MCF 10A (cell line): ENCODE measurements at places on chromosomes 7 and 10.

GRCh38 chr7:11935905-11936304 lies 103.9 kb upstream of the THSD7A start:
- peak; percentile 26 for DNase-seq

GRCh38 chr7:37921876-37922275 lies 1.4 kb downstream of the EPDR1 start:
- DNase-seq, result no peak

DNA sequence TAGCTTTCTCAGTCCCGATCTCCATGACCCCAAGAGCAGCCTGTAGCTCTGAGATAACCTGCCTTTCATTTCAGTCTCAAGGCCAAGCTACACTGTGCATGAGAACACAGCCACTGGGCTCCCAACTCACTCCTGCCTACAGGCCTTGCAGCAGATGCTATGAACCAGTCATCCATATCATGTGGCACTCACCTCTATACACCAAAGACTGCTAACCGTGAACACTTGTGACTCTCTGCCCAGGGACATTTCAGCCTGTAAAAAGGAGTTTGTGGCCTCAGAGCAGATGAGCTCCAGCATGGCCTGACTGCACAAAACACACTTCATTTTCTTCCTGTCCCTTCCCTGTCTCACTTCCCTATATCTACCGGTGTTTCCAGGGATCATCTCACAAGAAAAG lies 56.9 kb upstream of the NPY start:
- no peak for DNase-seq

DNA sequence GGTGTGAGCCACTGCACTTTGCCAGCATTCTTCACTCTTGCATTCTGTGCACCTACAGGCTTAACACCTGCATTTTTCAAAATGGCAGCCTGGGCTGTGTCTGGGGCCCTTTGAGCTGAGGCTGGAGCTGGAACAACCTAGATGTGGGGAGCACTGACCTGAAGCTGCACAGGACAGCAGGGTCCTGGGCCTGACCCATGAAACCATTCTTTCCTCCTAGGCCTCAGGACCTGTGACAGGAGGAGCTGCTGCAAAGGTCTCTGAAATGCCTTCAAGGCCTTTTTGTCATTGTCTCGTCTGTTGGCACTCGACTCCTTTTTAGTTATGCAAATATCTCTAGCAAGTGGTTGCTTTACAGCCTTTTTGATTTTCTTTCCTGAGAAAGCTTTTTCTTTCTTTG lies 82.3 kb downstream of the INPP5A start:
- DNase-seq, result no peak

DNA sequence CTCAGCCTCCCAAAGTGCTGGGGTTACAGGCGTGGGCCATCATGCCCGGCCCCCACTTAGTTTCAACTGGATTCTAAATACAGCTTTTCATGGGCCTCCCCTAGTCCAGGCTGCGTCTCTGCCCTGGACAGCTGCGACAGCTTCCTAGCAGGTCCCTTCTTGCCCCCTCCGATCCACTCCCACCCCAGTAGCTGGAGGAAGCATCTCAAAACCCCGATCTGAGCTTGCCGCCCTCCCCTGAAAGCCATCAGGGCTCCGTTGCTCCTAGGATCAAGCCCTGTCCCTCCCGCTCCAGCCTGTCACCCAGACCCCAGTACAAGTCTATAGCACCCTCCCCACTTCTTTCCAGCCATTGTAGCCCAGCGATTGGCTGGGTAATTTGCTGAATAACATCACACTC lies 64.5 kb downstream of the VWA2 start:
- DNase-seq, result no peak

DNA sequence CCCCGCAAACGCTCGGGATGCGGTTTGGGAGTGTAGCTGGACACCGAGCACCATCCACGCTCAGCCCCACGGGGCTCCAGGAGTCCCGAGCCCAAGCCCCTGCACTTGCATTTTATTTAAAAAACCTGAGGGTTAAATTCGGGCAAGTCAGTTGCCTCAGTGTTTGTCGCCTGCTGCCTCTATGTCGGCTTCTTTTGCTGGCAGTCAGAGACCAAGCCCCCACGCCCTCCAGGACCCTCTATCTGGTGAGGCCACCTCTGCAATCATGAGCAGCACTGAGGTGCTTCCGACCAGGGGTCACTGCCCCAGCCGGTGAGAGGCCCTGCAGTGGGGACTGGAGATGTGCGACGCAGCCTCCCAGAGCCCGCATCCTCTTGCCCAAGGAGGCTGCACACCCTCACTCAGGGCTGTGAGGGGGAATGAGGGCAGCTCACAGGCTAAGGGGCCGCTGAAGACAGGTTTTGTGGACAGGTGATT lies 13.3 kb upstream of the ZNF273 start:
- DNase-seq, result no peak

DNA sequence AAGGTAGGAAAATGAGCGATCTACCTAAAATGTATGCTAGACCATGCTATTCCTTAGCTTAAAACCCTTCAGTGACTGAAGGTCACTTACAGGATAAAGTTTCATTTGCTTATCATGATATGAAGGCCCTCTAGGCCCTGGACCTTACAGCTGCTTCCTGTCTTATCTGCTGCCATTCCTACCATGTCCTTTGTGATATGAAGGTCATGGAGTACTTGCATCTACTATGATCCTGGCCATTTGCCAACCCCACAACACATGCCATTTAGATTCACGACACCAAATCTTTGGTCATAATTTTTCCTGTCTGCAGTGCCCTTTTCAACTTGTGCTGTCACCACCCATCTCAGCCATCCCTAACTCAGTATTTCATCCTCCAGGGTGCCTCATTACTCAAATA lies 181.8 kb upstream of the MDFIC start:
- DNase-seq, result no peak

DNA sequence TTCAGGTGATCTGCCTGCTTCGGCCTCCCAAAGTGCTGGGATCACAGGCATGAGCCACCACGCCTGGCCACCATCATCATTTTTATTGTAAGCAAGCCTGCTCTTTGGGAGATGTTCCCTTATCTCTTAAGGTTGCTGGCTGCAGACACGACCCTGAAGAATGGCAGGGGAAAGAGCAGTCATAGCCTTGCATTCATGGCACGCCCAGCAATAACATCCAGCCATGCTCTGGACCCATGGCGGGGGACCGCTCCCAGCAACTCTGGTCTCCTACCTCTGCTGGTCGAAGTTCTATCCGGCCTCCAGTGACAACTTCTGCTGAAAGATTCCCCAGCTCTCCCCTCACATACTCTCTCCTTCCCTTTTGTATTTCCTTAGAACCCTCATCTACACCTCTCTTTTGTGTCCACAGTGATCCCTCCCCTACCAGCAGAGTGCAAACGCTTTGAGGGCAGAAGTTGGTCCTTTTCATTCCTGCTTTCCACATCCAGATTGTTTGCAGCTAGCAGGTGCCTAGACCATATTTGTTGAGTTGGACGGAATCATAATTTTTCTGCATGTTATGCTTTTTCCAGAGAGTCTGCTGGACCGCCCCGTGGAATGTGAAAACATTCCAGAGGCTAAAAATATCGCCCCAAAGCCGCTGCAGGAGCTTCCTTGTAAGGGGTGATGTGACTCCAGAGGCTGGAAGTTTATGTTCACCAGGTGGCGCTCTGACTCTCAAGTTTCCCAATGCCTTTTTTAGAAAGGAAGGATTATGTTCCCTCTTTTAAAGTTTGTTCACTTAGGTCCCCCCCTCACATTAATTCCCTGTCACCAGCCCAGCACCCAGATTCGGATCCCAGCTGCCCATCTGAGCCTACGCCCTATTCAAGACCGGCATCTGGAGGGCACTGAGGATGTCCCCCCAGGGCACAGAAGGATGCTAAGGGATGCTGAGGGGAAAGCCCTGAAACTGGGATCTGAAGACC lies 4.3 kb upstream of the MARVELD1 start:
- peak; percentile 82 for DNase-seq

DNA sequence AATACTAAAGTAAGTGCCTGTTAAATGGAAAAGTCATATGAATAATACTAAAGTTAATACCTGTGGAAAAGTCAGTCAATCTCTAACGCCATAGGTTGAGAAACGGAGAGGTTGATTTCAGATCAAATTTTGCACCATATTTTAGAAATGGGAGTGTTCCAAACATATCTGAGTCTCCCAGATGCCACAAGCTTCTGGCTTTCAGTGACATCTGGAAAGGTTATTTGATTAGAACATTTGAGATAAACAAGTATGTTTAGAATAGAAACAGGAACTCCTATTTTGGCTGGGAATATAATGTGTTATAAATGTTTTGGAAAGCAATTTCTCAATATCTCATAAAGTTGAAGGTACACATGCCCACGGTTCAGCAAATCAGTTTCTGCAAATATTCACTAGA lies 5.8 kb downstream of the MACC1 start:
- no peak for DNase-seq

DNA sequence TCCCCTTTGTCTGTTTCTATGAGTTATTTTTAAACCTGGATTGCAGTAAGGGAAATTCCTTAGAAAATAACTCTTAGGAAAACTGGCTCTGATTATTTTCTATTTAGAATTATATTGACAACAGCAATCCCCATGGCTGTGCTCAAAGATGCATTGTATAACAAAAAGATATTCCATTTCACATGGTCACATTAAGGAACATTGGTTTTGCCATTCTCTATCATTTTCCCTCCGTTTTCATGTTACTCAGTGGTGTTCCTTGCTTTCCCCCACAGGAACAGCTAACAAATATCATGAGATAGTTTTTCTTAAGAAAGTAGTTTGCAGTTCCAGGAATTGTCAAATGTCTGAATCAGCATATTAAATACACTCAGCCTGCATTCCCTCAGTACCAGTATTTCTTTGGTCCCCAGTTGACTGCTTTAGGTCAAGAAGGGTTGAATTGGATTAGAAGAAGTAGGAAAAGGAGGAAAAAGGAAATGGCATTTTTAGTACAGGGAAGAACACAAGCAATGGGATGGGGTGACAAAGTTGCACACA lies 436.7 kb downstream of the TNS3 start:
- DNase-seq, result no peak

DNA sequence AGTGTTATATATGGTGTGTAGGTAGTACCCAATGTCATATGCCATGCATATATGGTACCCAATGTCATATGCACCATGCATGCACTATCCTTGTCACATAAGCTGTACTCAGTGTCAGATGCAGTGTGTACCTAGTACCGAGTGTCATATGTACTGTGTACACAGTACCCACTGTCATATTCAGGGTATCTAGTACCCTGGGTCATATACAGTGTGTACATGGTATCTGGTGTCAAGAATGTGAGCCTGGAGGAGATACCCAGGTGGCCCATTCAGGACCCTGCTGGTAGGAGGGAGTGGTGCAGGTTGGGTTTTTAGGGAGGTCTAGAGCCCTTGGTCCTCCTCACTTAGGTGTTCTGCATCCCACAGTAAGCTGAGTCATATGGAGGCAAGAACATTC lies 1.8 kb downstream of the ZMYND11 start:
- peak; percentile 62 for DNase-seq

DNA sequence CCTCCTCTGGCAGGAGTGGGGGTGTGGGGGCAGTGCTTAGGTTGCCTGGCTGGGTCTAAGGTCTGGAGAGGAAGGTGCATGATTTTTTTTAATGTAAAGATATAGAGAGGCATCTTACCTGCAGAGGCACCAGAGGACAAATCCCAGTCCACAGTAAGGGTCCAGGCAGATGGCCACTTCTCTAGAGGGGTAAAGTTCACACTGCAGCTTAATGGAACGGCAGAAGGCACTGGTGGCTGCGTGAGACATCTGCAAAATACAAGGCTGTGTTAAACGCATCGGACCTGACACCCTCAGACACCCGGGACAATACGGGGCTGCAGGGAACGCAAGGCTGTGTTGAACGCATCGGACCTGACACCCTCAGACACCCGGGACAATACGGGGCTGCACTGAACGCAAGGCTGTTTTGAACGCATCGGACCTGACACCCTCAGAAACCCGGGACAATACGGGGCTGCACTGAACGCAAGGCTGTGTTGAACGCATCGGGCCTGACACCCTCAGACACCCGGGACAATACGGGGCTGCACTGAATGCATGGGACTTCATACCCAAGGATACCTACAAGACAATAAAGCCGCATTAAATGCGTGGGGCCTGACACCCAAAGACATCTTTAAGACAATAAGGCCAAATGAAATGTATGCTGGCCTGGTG lies 206.0 kb downstream of the ZMYND11 start:
- DNase-seq, result no peak

- DNase-seq, result no peak
Observed at GRCh38 chr7:70539205-70539604, 592.7 kb upstream of the GALNT17 start.

- no peak for DNase-seq
Observed at GRCh38 chr7:24732646-24733413, 24.4 kb downstream of the GSDME start.

- no peak for DNase-seq
Observed at GRCh38 chr7:130485734-130486113, 6.2 kb upstream of the MEST start.

- DNase-seq, result no peak
Observed at GRCh38 chr7:132433301-132433700, 143.0 kb downstream of the PLXNA4 start.

GRCh38 chr7:129354428-129355157 lies 79.6 kb upstream of the STRIP2 start:
- DNase-seq, result no peak

GRCh38 chr7:156474241-156474743 lies 166.3 kb upstream of the RNF32 start:
- peak; percentile 82 for DNase-seq

GRCh38 chr10:109616359-109616980 lies 306.8 kb downstream of the XPNPEP1 start:
- DNase-seq, result no peak

GRCh38 chr7:99021941-99022560 lies 121.9 kb downstream of the SMURF1 start:
- DNase-seq, result no peak

GRCh38 chr10:93456480-93456879 lies 25.7 kb downstream of the MYOF start:
- DNase-seq, result no peak

GRCh38 chr7:35856175-35856574 lies 55.3 kb downstream of the SEPTIN7 start:
- no peak for DNase-seq

- DNase-seq, result no peak
Observed at GRCh38 chr7:128795129-128795528, 3.4 kb downstream of the CCDC136 start.

- peak; percentile 61 for DNase-seq
Observed at GRCh38 chr7:77727936-77728701, 31.9 kb downstream of the RSBN1L start.

DNA sequence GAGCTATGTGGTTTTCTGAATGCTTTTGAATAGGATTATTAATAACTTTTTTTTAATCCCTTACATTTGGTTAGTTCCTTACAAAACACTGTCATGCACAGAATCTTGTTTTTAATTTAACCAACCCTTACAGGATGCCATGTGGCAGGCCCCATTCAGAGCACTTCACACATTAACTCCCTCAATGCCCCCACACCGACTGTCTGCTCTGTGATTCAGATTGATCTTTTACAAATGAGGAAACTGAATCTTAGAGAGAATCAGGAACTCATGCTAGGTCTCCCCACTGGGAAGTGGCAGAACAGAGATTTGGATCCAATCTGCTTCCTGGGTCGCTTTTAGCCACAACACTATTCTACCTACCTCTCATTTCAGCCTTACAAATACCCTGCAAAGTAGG lies 195.8 kb upstream of the NPVF start:
- no peak for DNase-seq

GRCh38 chr10:99457813-99458212 lies 27.4 kb upstream of the GOT1 start:
- DNase-seq, result no peak
